HCT116 (cell line): ENCODE measurements at places on chromosomes 3 and 15.

DNA sequence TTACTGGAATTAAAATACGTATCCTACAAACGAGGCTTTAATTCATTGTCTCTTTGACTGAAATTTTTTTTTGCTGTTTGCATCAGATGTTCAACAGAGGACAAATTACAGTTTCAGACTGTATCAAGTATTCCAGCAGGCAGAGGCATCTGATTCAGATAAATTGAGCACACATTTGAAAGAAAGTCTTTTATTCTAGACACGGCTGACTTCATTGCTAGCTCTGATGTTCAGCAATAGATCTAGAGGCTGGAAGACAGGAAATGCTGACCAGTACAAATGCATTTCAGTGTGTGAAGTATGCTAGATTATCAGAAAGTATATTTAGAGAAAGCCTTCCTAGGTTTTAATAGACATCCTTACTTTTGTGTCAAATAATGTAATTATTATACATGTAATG, 472.2 kb downstream of the NLGN1 start:
- DNase-seq = no peak

- DNase-seq = no peak
Observed at GRCh38 chr3:177473184-177473583, 275.9 kb upstream of the TBL1XR1 start.

DNA sequence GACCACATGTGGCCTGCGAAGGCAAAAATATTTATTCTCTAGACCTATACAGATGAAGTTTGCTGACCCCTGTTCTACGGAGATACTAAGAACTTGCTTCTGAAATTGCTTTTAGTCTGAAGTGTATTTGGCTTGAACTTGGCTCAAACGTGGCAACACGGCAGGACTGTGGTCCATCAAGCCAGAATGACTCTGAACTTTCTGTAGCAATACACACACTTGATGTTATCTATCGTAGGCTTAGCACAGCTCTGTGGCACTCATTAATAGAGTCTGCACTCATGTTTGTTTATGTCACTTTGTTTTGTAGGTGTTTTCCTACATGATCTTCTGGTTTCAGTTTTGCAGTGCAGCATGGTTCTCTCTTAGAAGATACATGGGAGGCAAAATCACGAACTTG, 298.1 kb downstream of the ADAMTS17 start:
- no peak for DNase-seq

DNA sequence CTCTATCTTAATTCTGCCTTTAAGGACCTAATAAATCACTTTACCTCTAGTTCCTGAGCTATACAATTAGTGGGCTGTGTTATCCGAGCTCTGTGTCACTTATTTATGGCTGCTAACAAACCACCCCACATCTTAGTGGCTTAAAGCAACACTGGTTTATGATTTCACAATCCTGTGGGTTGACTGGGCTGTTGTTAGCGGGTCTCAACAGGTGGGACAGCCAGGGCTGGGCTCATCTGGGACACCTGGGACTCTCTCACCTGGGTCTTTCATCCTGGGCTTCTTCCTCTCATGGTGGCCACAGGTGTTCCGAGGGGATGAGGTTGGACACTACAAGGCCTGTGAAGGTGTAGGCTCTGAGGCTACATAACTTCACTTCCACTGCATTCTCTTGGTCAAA, 35.8 kb upstream of the CHST2 start:
- no peak for DNase-seq

DNA sequence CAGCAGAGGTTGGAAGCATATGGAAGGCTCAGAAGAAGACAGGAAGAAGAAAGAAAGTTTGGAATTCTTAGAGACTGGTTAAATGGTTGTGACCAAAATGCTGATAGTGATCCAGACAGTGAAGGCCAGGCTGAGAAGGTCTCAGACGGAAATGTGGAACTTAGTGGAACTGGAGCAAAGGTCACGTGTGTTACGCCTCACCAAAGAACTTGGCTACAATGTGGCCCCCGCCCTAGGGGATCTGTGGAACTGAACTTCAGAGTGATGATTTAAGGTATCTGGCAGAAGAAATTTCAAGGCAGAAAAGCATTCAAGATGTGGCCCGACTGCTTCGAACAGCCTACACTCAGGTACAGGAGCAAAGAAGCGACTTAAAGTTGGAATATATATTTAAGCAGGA, 83.1 kb downstream of the MYO5A start:
- DNase-seq = no peak

DNA sequence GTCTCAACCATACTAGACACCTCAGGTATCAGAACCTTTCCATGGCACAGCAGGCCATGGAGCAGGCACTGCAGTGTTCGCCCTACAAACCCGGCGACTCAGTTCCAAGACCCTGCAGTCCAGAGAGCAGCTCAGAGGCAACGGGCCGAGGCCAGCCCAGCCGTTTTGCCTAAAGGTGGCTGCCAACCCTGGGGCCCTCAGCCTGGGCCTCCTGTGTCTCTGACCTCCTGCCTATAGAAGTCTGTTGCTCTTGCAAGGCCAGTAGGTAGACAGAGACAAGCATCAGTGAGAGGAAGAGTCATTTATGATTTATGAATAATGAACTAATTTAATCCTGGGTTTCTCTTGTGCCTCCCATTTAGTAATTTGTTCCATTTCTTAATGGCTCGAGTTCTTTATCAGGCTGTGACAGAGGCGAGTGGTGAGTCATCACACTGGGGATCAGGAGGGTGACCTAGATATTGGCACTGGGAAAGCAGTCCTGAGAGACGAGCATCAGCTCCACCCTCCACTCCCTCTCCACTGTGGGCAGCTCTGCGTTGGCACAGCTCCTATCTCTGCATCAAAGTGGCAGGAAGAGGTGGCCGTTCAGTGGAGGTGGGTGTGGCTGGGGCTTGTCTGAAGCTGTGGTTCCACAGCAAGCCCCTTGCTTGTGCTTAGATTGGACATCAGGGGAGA, 79.8 kb downstream of the ABHD5 start:
- DNase-seq = no peak

DNA sequence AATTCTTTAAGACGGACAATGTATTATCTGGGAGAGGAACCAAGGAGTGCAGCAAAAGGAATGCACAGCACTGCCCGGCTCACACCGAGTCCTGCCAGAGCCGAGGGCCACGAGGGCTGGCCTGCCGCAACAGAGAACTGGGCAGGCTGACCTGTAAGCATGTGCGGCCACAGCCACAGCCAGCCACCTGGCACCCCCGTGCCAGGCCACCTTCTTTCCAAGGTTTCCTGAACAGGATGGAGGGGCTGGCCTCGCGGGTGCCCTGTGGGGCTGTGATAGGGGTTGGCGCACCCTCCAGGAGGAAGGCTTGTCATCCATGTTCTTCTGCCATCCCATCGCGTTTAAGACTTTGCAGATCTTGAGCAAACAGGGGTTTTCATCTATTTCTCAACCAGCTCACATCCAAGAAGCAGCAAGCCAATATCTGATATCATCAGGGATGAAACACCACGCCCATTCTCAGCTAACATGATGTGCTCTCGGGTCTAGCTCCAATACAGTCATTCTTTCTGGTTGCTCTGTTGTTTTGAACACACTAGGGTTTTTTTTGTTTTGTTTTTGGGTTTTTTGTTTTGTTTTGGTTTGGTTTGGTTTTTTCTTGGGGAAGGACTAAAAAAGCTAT, 10.2 kb downstream of the CA12 start:
- no peak for DNase-seq

- DNase-seq = peak; percentile 63
Observed at GRCh38 chr3:149120051-149120972, 9.1 kb upstream of the HPS3 start.

DNA sequence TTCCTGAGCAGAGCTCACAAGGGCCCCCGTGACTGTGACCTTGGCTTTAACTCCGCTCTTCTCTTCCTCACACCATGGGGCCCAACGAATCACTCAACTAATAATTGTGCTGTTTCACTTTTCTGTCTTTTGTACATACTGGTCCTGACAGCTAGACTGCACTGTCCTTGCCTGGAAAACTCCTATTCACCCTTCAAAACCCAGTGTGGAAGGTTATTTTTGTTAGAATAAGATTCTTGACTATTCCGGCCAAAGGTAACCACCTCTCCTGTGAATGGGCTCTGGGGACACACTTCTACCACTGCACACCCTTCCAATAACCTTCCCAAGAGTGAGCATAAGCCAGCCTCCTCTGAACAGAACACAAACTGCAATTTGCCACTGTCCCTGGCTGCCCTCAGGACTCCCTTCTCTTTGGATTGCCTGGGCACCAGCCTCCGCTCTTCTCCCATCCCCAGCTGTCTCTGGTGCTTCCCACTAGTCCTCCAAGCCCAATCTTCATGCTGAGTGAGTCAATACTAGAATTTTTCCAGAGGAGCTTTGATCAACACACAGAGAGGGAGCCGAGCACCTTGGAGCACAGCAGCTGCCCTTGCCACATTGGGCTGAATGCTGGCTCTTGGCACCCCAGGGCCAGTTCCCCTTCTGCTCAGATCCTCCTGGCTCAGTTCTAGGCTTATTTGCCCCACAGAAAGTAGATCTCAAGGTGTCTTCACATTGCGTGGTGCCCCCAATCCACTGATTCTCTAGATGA, 2.1 kb downstream of the SCN5A start:
- DNase-seq = no peak

GRCh38 chr15:28113394-28114113, 14.4 kb upstream of the OCA2 start:
- no peak for DNase-seq

GRCh38 chr15:57290187-57290586, 86.1 kb upstream of the CGNL1 start:
- no peak for DNase-seq

DNA sequence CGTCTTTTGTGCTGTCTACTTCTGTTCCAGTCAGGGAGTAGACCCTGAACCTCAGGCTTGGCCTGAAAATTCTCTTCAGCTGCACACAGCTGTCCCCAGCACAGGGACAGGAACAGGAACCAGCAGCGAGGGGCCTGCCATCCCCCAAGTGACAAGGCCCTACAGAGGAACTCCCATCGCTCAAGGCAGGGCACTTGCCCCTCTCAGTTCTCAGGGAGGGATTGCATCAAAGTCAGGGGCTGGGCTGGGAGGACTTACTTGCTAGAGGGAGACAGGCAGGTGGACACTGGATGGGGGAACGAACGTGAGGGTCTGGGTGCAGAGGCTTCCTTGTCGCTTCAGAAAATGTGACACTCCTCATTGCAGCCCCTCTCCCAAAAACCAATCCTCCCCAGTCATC, 163.6 kb downstream of the CHSY1 start:
- DNase-seq = no peak

- no peak for DNase-seq
Observed at GRCh38 chr3:25339225-25339624, 88.8 kb upstream of the RARB start.

DNA sequence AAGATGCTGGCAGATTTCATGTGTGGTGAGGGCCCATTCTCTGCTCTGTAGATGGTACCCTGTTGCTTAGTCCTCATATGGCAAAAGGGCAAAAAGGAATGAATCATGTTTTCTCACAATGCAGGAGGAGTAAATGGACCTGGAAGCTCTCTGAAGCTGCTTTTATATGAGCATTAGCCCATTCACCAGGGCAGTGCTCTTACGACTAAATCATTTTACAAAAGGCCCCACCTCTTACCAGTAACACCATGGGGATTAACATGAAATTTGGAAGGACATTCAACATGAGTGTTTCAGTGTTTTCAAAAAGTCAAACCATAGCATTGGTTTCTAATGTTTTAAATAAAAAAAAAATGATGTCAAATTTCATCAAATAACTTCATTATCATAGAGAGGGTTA, 495.7 kb upstream of the CBLB start:
- no peak for DNase-seq

DNA sequence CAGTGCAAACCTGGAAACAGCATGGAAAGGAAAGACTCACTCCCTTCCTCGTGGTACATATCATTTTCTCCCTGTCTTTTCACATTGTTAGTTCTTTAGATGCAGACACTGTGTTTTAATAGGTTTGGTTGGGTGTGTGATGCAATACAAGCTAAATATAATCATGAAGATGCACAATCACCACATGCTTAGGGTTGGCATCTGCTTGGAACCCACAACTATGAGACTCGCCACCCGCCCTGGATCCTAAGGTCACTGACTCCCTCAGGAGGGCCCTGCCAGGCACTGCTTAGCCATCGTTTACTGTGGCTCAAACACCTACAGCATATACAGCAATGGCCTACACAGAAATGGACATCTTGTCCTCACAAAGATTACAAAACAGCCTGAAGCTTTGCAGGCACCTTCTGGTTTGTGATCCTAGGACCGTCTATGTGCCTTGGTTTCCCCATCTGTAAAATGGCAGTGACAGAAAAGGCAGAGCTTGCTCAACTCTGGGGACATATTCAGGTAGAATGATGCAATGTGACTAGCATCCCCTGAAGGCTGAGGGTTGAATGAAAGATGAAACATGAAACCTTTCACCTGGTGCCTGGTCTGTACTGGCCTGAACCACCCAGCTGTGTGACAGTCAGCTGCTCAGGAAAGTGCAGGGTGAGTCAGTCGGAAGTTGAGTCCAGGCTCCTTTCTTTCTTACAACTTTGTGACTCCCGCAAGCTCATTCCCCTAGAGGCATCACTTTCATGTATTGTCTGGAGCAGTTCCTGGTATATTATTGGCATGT, 123.6 kb upstream of the PFN2 start:
- peak; percentile 18 for DNase-seq

DNA sequence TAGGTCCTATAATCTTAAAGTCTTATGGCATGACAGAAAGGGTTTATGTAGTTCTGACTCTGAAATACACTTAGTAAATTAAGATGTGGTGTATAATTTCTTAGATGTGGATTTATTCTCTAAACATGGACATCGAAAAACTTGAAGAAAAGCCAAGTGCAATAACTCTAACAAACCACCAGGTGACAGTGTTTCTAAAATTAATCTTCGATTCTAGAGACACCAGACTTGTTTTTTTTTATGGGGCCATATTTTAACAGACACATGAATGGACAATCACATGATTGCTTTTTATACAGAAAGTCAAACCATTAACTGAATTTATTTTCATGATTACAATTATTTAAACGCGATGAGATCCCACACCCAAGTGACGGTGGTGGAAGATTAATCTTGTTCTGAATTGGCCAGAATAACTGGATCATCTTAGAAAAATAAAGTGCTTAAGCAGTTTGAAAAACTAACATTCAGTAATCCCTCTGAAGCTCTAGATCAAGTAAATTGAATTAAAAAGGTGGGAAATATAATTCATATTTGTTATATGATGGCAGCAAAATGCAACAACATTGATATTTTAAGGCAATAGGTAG, 305.1 kb downstream of the LSAMP start:
- peak; percentile 12 for DNase-seq

DNA sequence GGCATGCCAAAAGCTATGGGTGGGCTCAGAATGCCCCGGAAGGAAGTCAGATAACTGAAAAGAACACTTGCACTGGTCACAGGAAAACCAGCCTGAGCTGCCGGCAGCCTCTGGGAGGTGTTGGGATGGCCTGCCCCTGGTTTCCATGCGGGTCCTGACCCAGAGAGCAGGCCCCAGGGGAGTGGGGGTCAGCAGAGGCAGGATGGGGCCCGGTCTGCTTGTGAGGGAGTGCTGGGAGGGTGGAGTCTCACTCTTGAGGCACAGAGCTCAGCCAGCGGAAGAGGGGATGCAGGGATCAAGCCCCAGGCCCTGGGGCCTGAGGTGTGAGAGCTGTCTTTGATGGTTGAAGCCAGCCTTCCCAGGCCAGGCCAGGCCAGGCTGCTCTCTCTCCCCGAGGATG, 2.4 kb upstream of the RPUSD3 start:
- DNase-seq = no peak
